ENCODE measurements at places on chromosomes 2 and 18.

- peak; percentile 11 for DNase-seq
Measured at GRCh38 chr18:21242141-21242779, at the start of gene GREB1L. TSS of gene GREB1L (plus strand) at chr18:21242232. CDS start at chr18:21383519, 141,287 bp downstream.

GRCh38 chr2:153819501-153819900 lies 52.2 kb upstream of the GALNT13 start:
- no peak for DNase-seq

- DNase-seq: no peak
Measured at GRCh38 chr18:34972765-34973414, 68.3 kb upstream of the MAPRE2 start.

- no peak for DNase-seq
Measured at GRCh38 chr18:51458861-51459260, 261.4 kb upstream of the MEX3C start.

DNA sequence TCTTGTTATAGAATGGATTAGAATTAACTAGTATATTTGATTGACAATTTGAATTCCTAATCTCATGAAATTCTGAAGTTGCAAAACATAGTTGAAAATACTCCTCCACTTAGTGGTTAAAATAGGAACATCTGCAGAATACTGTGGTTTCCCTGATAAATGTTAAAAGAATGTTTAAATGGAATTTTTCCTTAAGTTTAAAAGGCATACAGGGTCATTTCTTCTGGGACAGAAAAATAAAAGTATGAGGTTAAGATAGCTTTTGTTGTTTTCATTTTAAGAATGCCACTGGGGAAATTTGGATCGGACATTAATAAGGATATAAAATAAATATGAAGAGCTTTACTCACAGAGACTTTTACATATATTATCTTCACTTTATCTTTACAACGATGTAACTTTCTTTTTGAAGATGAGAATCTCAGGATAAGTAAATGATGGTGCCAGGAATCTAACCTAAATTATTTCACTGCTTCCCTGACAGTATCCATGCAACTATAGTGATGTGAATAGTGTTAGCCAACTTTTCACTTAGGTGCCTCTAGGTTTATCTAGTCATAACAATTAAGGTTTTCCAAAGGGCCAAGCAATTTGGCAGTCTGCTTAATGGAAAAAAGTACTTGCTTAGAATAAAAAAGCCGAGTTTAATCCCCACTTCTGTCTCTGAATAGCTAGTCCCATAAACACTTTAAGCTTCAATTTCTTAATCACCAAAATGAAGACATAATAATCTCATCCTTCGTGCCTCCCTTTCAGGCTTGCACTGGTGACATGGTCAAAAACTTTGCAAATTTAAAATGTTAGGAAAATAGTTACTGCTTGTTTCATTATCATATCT lies 151.8 kb upstream of the STK17B start:
- DNase-seq: peak; percentile 76

DNA sequence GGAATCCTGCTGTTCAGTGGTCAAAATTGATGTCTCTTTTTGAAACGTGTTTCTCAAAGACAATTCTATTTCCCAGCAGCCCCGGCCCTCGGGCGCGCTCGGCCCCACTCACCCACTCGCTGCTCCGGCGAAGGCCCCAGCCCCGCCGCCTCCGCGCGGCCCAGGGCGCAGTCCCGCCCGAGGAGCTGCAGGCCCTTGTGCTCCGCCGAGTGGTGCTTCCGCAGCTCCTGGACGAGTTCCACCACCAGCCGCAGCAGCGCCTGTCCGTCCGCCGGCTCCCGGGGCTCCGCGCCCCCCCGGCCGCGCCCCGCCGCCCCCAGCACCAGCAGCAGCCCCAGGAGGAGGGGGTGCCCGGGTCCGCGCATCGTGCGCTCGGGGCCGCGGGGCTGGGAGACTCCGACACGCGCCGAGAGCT lies 413 bp downstream of the ALKAL2 start:
- no peak for DNase-seq

DNA sequence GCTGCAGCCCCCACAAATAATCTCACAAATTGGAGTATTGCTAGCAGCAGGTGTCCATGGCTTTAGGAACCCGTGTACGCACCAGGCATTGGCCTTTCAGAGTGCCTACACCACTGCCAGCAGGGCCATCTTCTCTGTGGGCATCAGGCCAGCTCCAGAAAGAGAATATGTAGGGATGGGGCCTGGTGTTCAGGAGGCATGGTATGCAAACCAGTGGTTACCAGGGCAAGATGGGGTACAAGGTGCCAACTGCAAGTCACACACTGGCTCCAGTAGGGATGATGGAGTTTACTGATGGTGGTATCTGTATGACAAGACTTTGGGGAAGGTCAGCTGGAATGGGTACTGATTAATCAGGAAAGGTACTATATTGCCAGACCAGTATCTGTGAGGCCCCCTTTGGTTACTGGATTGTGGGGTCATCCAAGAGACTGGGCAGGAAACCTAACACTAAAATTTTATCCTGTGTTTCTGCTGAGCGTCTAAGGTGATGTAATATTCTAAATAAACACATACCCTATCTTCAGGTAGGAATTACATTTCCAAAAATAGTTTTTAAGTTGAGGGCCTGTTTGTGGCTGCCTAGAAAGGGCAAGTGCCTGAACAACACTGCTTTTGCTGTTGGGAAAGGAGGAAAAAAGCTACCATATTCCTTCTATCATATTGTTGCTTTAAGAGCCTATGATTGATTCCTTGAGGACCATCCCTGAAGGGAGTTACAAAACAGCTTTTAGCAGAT lies 9.0 kb downstream of the CNOT9 start:
- no peak for DNase-seq

DNA sequence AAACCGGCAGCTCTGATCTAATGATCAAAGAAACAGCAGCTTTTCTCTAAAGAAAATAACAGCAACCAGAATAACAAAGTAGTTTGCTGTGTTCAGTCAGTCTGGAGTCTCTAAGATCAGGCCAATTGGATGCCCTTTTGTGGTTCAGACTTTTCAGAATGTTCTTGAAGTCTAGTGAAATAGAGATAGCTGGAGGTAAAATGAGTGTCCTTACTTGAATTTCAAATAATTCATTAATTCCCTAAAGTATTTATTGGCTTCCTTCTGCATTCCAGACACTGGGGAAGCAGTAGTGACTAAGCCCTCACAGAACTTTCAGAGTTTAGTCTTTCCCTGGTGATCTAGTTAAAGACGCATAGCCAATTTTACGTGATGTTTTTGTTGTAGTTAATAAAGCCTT lies 58.7 kb downstream of the C18orf54 start:
- DNase-seq: no peak

DNA sequence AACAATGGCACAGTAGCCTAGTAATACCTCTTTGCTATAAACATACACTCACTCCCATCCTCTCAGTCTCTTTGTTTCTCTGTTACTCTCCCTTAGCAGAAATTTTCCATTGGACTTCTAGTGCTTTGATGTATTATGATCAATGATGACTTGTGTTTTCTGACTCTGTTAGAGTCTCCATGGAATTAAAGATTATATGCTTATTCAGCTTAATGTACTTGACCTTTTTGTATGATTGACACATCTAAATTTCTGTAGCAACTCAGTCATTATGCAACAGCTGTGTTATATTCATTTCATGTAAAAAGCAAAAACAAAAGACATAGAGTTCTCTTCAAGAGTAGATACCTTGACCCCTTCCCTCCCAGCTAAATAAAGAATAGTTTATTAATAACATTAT lies 173.8 kb downstream of the SLC4A10 start:
- DNase-seq: no peak

GRCh38 chr2:158120102-158120501 lies 18.4 kb downstream of the UPP2 start:
- DNase-seq: no peak

- DNase-seq: no peak
Measured at GRCh38 chr18:48799724-48800315, 150.9 kb downstream of the SMAD7 start.

DNA sequence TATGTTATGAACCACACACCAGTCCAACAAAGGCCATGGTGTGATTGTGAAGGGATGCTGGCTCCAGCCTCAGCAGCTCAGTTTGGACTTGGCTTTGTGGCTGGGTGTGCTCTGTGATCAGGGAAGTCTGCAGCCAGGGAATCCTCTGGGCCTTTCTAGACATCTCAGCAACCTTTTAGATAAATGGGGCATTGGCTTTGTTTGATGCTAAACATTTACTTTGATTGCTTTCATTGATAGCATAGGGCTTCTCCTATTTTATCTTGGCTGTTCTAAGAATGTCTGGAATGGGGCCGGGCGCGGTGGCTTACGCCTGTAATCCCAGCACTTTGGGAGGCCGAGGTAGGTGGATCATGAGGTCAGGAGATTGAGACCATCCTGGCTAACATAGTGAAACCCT lies 104.5 kb downstream of the VAPA start:
- no peak for DNase-seq

DNA sequence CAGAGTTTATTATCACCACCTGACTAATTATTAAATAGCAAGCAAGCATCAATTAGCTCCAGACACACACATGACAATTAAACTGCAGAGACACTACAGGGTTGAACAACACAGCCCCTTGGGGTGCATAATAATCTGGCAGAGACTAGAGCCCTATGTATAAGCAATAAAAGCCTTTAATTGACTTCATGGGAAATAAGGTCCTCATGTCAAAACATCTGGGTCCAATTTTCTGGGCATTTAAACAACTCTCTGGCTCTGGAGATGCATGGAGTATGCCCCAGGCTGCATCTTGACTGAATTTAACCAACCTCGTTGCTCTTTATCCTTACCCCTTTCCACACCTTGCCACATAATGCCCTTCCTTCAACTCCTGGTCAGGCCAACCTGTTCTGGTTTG lies 270.7 kb upstream of the THUMPD2 start:
- no peak for DNase-seq

DNA sequence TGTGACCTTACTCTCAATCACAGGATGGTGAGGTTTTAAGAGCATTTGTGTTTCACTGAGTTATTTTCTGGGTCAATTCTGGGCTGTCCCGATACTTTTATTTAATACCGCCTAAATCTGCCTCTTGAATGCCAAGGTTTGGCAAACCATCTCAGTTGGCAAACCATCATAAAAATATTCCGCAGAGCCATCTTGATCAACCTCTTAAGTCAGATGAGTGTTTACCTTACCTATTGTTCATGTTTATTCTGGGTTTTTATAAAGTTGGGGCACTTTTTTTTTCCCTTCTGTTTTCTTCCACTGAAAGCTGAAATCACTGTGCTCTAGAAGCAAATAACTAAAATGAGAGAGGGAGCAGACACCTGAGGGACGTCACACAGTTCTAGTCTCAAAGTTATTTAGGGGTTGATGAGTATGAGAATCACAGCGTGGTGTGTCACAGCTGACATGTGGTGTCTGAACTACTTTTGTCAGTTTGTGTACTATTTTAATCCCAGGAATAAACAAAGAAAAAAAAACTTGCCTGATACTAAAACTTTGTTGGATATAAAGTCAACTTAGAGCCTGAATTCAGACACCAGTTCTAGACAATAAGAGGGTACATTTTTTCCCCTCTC lies 48.6 kb downstream of the ETAA1 start:
- DNase-seq: no peak

GRCh38 chr2:5756272-5756671 lies 64.1 kb downstream of the SOX11 start:
- no peak for DNase-seq

- peak; percentile 36 for DNase-seq
Measured at GRCh38 chr2:20650393-20650876, 463 bp downstream of the HS1BP3 start.

GRCh38 chr2:45445037-45445436 lies 166.0 kb downstream of the SRBD1 start:
- DNase-seq: no peak

- DNase-seq: no peak
Measured at GRCh38 chr2:141728886-141729285, 401.9 kb downstream of the LRP1B start.

GRCh38 chr2:205357732-205358131 lies 324.6 kb upstream of the NRP2 start:
- no peak for DNase-seq

GRCh38 chr2:39127973-39128372 lies 7.1 kb upstream of the SOS1 start:
- peak; percentile 61 for DNase-seq

- no peak for DNase-seq
Measured at GRCh38 chr18:2909431-2910140, 62.8 kb downstream of the EMILIN2 start.

- no peak for DNase-seq
Measured at GRCh38 chr18:62365420-62365819, 40.3 kb downstream of the TNFRSF11A start.

DNA sequence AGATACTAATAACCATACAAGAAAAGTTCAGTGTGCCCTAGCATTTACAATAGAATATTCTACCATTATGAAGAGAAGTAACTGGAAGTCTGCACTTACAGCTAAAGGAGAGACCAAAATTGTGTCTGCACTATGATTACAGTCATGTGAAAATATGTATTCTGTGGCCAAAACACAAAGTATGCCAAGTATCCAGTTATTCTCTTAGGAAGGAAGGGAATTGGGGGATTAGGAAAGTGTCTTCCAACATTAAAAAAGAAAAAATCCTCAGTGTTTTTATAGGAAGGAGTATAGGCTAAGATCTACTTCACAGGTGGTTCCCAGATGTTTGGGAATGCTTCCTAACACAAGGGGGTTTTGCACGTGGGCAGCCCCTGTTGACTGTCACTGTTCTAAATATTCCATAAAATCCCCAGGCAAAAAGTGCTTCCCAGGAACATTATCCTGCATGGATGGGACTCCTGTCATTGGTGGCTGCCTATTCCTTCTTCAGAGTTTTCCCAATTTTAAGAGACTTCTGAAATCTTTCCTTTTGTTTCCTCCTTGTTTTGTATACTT lies 180.2 kb upstream of the KLHL29 start:
- no peak for DNase-seq

GRCh38 chr18:74395648-74396154 lies 61.4 kb downstream of the DIPK1C start:
- no peak for DNase-seq

DNA sequence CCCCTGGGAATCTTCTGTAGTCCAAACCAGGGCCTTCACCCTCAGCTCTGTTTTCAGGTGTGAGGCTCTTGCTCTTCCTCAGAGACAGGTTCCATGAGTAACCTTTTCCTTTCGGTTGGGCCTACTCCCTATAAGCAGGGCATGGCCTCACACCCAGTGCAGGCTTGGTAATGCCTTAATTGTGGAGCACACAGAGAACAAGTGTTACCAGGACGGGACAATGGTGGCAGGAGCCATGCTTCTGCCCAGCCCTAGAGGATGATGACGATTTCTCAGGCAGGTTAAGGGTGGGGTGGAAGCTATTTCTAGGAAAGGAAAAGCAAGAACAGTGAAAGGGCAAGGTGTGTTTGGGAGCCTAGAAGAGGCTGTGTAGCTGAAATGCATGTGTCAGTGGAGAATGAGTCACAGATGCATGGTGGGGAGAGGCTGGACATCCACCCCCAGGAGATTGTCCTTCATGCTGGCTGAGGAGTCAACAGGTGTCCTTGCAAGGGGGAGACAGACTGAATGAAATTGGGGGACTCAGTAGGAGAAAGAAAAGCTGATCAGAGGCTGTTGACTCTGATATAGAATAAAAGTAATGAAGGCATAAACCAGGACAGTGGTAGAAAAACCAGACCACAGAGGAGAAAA lies 22.0 kb upstream of the SERPINB12 start:
- no peak for DNase-seq

DNA sequence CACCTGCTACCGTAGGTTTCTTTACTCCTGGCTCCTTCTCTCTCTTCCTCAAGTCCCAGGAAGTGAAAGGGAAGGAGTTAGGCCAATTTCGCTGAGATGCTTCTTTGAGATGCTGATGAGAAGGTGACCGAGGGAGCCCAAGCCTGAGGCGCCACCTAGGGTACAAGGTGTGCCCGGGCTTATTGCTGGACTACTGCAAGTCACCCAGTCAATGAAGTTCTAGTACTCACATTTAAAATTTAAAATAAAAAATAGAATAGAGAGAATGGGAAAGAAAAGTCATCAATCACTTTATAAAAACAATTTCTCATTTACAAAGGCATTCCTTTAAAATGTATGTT lies 45.3 kb downstream of the ACAA2 start:
- DNase-seq: peak; percentile 49

Measured in HCEC 1CT (cell line).